ENCODE measurements at places on chromosomes 6 and 20. TPM values are rescaled to one million over a fixed set of nuclear protein-coding genes. Genes with fewer than 3 reads are reported as not detected.

The MRPL14 gene
- total RNA-seq, result 35.2 TPM

The TGM3 gene
- not detected for total RNA-seq

The MOXD1 gene
- 1.3 TPM for total RNA-seq

The CLVS2 gene
- not detected for total RNA-seq

The OTOR gene
- total RNA-seq, result not detected

The HCK gene
- total RNA-seq, result 25.9 TPM

The CCDC170 gene
- 4.1 TPM for total RNA-seq

The ATAT1 gene
- 6.8 TPM for total RNA-seq

The RIMS4 gene
- total RNA-seq, result 0.79 TPM

The SPATA25 gene
- 3.3 TPM for total RNA-seq

DNA sequence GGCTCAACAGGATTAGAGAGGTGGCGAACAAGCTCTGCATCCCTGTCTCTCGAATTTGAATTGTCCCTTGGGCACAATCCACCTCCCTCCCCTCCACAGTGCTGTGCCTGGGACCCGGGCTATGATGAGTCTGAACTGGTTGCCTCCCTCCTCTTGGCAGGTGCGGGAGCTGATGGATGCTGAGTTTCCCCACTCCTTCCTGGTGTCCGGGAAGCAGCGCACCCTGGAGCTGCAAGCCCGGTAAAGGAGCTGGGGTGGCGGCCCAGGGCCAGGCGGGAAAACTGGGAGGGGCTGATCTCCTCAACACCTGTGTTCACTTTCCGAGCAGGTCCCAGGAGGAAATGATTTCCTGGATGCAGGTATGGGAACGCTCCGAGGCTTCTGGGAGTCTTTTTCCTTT is 14.9 kb downstream of the FGD2 start:
- DNase-seq, result no peak

DNA sequence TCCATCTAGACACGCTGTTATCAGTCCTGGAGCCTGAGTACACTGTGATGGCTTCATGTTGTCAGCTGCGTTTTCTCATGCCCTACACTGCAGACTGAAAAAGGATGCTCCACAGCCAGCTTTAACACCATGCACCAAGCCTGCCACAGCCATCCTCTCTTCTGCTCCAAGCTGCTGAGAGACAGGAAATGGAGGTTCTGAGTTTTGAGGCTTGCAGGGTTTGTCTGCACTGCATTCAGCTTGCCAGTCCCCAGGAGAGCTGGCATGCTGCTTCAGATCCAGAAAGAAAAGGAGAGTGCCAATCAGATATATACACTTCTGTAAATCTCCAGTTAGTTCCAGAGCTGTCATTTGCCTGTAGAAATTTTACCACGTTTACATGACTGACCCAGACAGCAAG is 550.7 kb upstream of the FLRT3 start:
- no peak for DNase-seq

GRCh38 chr20:53734006-53734688 is 140.5 kb upstream of the ZNF217 start:
- no peak for DNase-seq

DNA sequence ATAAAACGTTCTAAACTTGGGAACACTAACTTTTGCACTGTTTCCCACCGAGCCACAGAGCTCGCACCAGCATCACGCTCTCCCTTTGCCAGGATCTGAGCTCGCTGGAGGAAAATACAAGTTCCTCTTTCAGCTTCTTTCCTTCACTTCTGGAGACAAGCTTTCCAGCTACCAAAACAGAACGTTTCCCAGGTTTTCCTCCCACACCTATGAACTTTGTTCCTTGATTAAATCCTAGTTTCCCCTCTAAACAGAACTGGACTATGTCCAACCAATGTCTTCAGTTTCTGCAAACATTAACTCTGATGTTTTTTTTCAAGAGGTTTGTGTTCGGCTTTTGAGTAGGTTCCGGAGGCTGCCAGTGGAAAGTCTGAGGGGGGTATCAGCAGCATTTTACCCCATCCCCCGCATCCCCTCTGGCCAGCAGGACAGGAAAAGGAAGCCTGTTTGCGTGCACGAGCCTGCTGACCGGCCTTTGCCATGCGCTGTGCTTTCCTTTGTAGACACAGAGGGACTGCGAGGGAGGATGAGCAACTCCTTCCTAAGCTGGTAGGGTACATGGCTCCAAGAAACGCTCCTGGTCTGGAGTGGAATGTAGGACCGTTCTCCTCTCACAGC is 135.5 kb downstream of the LY86 start:
- no peak for DNase-seq

- DNase-seq, result no peak
These were observed 55.6 kb upstream of the MPC1 start for GRCh38 chr6:166438211-166438861.

GRCh38 chr6:51778666-51779065 is 308.7 kb downstream of the PKHD1 start:
- no peak for DNase-seq

DNA sequence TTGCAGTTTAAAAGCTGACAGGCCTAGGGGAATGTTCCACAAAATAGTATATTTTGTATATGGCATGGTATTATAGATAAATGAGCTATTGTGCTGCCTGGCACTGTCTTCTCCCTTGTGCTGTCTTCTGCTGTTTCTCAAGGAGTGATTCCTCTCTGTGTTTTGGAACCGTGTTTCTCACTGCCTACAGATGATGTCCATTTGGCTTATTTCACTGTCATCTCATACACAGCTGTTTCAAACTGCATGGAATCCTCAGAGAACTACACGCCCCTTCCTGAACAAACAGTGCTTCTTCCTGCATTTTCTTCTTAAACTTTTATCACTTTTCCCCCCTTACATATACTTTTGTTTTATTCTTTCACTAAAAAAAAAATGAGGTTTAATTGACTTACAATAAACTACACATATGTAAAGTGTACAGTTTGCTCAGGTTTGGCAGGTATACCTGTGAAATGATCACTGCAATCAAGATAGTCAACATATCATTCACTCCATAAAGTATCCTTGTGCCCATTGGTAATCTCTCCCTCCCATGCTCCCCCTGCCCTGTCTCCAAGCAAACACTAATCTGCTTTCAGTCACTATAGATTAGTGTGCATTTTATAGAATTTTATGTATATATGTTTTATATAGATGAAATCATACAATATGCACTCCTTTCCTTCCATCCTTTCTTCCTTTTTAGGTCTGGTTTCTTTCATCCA is 43.0 kb downstream of the CBFA2T2 start:
- DNase-seq, result no peak

GRCh38 chr20:15544742-15545141 is 1028.5 kb downstream of the KIF16B start:
- no peak for DNase-seq

- no peak for DNase-seq
These were observed 3.8 kb downstream of the PEX7 start for GRCh38 chr6:136826216-136826615.

DNA sequence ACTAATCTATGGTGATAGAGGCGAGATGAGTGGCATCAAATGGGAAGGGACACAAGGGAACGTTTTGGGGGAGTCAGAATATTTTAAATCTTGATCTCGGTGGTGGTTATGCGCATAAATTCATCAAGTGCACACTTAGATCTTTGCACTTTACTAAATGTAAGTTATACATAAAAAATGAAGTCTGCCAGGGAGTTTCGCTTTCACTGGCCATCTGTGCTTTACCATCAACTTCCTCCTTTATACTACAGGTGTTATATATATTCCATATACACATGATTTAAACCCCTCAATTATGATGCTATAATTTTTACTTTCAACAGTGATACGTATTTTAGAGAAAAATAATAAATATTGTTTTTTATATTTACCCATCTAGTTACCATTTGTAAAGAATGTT is 97.6 kb upstream of the AKIRIN2 start:
- no peak for DNase-seq

GRCh38 chr6:132684272-132684671 is 25.3 kb upstream of the TAAR1 start:
- no peak for DNase-seq

- DNase-seq, result no peak
These were observed 59.0 kb downstream of the THEMIS start for GRCh38 chr6:127841811-127842210.

DNA sequence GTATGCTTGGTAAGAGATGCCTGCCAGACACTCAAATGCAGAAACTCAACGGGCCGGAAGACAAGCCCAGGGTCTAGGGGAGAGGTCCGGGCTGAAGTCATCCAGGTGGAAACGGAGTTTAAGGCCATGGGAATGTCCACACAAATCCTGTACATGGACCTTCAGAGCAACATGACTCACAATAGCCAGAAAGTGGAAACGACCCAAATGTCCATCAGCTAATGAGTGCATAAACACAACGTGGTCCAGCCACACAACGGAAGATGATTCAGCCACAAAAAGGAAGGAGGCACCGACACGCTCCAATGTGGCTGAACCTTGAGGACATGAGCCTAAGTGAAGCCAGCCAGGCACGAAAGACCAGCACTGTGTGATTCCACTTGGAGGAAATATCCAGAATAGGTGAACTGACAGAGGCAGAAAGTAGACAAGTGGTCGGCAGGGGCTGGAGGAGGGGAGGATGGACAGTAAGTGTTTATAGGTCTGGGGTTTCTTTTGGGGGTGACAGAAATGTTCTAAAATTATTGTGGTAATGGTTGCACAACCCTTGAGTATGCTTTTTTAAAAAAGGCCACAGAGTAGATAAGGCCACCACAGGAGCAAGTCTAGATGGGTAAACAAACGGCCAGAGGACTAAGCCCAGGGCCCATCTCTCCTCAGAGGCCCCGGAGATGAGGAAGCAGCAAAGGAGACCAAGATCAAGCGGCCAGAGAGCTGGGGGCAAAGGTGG is 105.6 kb downstream of the PREX1 start:
- DNase-seq, result no peak

- DNase-seq, result no peak
These were observed 10.4 kb upstream of the FKBPL start for GRCh38 chr6:32140420-32141046.
